ENCODE measurements at places on chromosomes 7 and 10.

DNA sequence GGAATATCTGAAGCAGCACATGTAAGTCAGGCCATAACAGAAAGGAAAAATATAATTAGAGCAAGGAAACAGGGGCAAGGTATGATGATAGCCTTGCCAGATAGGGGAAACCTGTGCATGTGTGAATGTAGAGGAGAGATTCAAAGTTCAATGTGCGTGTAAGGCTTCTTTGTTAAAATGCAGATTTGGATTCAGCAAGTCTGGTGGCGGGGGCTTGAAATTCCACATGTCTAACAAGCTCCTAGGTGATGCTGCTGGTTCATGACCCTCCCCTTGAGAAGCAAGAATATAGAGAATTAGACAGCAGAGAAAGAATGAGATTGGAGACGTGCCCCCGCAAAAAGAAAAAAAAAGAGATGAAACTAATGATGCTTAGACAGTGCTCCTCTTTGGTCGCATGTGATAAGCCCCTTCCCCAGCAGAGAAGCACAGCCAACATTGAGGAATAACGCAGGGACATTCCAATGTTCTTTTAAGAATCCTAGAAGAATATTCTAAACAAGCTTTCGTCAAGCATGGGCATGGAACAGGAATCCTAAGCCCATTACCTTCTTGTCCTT lies 21.1 kb upstream of the MACC1 start:
- no peak for DNase-seq
- H3K36me3 ChIP-seq, result no peaks in the 10 kb centered on the region
- no peak overlapping the region for H3K4me3 ChIP-seq
- H3K27ac ChIP-seq, result no peak overlapping the region
- H3K4me1 ChIP-seq, result no peaks in the 10 kb centered on the region
- no peaks in the 10 kb centered on the region for H3K27me3 ChIP-seq

GRCh38 chr7:68107968-68108367 lies 1111.3 kb downstream of the TYW1 start:
- no peak overlapping the region for H3K27ac ChIP-seq
- H3K4me3 ChIP-seq, result no peak overlapping the region
- no peaks in the 10 kb centered on the region for H3K4me1 ChIP-seq
- no peaks in the 10 kb centered on the region for H3K27me3 ChIP-seq

GRCh38 chr10:128576943-128577670 lies 450.9 kb upstream of the MKI67 start:
- H3K27me3 ChIP-seq, result no peaks in the 10 kb centered on the region
- no peak overlapping the region for H3K27ac ChIP-seq
- no peak for DNase-seq
- H3K4me1 ChIP-seq, result no peaks in the 10 kb centered on the region
- no peaks in the 10 kb centered on the region for H3K36me3 ChIP-seq

DNA sequence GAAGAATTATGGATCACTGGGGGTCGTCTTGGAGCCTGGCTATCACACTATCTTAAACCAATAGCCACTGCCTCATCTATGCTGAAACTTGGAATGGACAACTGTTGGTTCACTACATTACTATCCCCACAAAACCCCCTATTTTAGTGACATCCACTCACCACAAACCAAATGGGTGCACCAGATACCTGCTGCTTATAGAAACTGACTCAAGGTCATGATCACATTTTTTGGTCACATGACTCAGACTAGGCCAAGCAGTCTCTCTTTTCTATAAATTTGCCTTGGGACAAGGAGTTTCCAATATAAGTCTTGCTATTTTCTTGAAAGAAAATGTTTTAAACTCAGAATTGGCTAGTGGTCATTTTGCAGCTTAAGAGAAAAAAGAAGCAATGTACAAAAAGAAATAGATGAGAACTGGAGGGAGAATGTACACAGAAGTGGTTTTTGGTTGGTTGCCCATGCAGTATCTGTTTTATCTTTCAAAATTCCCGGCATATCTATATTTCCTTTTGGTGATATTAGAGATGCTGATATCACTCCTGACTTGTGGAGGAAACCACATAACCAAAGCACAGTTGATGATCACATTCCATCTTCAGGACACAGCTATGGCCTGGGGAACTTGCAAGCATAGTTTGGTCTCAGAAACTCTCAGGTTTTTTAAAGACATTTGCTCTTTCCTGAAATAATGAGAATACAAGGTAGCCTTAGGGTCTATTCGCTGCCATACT lies 85.2 kb upstream of the CACNA2D1 start:
- H3K4me1 ChIP-seq, result no peaks in the 10 kb centered on the region
- no peak for DNase-seq
- no peak overlapping the region for H3K4me3 ChIP-seq
- no peaks in the 10 kb centered on the region for H3K27me3 ChIP-seq
- no peaks in the 10 kb centered on the region for H3K36me3 ChIP-seq

DNA sequence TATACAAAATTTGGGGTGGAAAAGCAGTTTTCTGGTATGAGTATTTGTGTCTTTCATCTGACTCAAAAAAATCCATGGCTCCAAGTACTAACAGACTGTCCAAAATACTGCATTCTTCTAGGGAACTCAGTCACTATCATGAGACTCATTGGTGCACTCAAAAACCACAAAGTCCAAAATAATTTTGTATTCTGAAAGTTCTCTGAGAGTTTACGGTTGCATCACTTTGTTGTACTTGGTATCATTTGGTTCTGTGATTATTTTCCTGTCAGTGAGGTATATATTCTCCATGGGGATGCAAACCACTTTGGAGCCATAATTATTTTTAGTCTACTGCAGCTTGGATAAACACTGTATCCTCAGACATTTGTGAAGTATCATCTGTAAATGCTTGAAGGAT lies 28.0 kb upstream of the CABCOCO1 start:
- no peak for DNase-seq
- H3K27me3 ChIP-seq, result no peaks in the 10 kb centered on the region
- H3K4me1 ChIP-seq, result no peaks in the 10 kb centered on the region
- no peak overlapping the region for H3K27ac ChIP-seq

Data from aorta (tissue), 5 donors.